ENCODE measurements at places on chromosomes 3 and 15.

DNA sequence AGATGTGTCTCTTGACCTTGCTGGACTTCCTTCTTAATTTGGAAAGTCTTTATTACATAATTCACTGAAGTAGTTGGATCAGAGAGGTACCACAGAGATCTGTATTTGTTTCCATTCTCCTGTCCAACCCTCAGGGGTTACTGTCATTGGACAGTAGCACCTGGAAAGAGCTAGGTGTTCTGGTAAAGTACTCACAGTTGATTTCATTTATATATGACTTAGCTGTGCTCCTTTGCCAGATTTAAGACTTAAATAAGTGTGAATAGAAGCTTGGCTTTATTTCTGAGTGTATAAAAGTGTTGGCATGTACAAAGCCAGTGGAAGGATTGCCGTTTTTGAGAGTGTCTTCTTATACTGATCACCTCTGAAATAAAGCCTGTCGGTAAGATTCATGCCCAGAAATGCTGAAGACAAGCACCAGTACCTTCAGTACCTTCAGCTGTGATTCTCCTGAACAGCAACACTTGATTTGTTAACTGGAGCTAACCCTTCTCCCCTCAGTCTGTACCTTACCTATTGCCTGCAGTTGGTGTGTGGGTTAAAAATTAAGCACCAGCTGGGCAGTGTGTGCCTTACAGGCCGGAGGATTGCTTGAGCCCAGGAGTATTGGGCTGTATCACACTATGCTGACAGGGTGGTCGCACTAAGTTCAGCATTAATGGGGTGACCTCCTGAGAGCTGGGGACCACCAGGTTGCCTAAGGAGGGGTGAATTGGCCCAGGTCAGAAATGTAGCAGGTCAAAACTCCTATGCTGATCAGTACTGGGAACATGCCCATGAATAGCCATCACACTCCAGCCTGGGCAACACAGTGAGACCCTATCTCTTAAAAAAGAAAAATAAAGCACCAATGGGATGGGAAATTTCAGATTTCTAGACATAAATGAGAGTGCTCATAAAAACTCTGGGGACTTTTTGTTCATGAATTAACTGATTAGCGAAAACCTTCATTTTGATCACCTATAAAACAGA is 197.7 kb downstream of the FNDC3B start:
- no peak for DNase-seq

DNA sequence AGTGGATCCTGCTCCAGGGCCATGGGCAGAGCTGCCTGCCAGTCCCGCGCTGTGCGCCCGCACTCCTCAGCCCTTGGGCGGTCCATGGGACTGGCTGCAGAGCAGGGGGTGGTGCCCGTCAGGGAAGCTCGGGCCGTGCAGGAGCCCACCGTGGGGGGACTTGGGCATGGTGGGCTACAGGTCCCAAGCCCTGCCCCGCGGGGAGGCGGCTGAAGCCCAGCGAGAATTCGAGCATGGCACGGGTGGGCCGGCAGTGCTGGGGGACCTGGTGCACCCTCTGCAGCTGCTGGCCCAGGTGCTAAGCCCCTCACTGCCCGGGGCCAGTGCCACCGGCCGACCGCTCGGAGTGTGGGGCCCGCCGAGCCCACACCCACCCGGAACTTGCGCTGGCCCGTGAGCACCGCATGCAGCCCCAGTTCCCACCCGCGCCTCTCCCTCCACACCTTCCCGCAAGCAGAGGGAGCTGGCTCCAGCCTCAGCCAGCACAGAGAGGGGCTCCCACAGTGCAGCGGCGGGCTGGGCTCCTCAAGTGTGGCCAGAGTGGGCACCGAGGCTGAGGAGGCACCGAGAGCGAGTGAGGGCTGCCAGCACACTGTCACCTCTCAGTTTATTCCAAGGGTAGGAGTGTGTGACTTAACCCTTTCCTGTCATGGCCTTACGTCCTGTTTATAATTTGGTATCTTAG is 129.3 kb downstream of the TMEM108 start:
- no peak for DNase-seq

GRCh38 chr3:179921500-179921899 is 115.2 kb downstream of the PEX5L start:
- DNase-seq, result no peak

GRCh38 chr3:60801307-60801706 is 449.9 kb downstream of the FHIT start:
- DNase-seq, result no peak

DNA sequence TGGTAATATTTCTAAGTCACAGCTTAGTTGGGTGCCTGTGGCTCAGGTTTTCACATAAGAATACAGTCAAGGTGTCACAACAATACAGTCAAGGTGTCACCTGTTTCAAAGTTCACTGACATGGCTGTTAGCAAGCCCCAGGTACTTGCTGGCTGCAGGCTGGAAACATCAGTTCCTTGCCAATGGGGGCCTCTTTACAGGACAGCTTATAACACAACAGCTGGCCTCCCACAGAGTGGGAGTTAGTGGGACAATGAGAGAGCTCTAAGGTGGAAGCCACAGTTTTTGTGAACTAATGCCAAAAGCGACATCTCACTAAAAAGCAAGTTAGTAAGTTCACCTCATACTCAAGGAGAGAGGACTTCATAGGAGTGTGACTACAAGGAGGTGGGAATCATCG is 45.4 kb downstream of the GPR156 start:
- no peak for DNase-seq

DNA sequence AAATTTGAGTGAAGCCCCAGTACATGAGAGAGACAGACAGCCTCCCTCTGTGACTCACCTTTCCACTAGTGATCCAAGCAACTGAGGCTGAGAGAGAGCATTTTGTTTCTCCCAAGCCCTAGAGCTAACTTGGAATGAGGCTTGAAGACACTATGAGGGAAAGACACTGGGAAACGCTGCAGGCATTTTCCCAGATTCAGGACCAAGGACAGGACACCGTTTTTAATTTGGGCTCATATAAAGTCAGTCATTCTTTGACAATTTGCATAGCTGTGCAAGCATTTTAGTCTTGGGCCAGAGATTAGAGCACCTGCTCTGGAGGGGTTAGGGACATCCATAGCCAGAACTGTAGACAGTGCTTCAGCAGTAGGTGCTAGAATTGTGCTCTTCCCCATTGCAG is 249.0 kb downstream of the AGBL1 start:
- no peak for DNase-seq

Data from vagina (tissue), 2 donors.